ENCODE measurements at places on chromosomes 16 and 17.

DNA sequence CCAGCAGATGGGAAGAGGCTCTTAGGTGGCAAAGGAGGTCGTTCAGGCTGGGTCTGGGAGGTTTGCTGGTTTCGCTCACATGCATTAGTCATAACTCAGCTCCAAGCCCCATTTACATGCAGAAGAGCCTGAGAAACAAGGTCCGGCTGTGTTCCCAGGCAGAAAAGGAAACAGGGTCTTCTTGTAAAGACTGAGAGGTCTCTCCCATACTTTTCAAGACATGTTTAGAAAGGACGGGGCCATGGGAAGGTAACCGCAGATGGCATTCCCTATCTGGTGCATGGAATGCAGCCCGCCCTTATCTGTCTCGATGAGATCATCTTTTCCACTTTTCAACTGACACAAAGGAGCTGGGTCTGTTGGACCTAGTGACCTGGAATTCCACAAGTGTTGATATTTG lies 389.0 kb upstream of the CDH11 start:
- no peak for DNase-seq

GRCh38 chr17:40556884-40557414 lies 8.3 kb downstream of the CCR7 start:
- DNase-seq, result no peak

DNA sequence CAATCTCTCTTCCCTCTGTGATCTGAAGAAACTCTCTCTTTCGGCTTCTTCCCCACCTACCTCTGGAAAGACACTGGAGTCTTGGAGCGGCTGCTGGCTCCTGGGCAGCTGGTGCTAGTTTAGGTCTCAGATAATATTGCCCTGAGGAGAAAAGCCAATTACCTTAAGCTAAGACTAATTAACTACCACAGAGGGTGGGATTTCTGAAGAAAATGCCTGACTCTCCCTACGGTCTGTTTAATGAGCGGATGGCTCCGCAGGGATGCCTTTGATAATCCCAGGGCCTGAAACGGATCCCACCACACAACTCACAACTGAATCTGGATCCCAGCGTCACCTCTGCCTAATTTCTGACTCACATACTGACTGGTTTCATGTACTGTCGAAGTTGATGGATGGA lies 127.0 kb upstream of the NLRP1 start:
- no peak for DNase-seq

DNA sequence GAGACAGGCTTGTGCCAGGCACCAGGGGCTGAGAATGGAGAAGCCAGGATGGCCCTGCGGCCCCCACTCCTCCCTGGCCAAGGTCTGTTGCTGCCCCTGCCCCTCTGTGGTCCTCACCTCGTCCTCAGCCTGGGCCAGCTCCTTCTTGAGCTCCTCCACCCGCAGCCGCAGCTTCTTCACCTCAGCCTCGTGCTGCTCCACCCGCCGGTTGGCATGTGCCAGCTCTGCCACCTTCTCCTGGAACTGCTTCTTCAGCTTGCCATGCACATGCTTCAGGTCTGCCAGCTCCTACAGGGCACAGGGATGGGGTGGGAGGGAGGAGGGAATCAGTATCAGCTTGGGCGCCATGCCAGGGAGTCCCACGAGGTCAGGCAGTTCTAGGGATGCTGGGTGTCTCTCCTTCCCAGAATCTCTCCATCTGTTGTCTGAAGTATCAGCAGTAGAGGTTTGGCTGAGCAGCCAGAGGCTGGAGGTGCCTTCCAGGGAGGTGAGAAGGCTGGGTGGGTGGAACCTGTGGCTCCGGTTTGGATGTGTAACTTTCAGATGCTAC lies 20.1 kb downstream of the CCDC102A start:
- DNase-seq, result no peak

DNA sequence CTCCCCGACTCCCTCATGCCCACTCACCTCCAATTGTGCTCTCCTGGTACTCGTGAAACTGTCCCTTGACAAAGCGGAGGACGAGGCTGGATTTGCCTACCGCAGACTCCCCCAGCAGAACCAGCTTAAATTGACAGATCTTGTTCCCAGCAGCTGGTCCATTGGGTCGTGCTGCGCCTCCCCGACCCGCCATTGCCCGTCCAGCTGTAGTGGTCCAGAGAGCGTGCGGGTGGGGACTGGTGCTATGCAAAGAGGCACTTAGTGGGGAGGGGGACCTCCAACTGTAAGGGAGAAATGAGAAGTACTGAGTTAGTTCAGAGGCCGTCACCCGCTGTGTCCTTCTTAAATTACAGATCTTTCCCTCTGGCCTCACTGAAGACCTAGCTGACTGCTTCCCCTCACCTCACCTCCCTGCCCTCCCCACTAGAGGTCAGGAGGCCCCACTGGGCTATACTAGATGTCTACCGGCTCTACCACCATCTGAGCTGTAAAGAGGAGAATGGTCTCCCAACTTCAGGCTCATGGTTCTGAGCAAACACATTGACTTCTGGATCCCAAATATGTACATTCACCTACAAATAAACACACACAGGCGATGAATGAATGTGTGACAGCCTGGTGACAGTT lies 7.8 kb downstream of the HSPB9 start:
- no peak for DNase-seq

GRCh38 chr17:40178021-40178601 lies 841 bp downstream of the RAPGEFL1 start:
- DNase-seq, result no peak

DNA sequence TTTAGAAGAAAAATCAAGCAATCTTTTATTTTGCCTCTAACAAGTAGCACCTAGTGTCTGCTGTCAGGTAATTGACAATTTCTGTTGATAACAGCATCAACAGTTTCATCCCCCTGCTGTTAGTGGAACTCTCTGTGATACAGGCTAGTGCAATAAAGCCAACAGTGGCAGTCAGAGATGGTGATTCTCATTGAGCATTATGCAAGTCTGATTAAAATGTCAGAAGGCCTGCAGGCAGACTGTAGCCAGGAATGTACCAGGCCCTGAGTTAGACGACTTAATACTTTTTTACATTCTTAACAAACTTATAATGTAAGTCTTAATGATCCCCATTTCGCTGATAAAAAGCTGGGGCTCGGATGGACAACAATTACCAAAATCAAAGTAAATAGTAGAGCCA lies 14.6 kb downstream of the CYLD start:
- no peak for DNase-seq

- DNase-seq, result no peak
These were observed 1.1 kb downstream of the PRSS33 start for GRCh38 chr16:2786061-2786825.

GRCh38 chr17:11363565-11364117 lies 122.6 kb downstream of the SHISA6 start:
- no peak for DNase-seq

DNA sequence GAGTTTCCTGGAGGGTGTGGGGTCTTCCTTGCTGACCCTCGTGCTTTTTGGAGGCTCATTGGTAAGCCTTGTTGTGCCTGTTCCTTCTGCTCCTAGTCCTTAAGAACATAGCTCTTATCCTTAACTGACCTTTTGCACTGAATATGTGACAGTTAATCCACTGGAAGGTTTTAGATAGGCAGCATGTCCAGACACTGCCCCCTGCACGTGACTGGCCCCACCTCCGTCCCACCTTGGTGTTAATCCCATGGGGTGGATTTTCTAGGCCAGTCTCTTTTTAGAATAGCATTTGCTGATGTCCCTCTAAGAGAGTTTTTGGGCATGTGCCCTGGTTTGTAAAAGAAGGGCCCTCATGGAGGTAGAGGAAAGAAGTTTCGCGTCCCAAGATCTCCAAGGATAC lies 58.3 kb downstream of the RBFOX1 start:
- no peak for DNase-seq

GRCh38 chr17:81471818-81472456 lies 40.7 kb downstream of the ACTG1 start:
- DNase-seq, result no peak

DNA sequence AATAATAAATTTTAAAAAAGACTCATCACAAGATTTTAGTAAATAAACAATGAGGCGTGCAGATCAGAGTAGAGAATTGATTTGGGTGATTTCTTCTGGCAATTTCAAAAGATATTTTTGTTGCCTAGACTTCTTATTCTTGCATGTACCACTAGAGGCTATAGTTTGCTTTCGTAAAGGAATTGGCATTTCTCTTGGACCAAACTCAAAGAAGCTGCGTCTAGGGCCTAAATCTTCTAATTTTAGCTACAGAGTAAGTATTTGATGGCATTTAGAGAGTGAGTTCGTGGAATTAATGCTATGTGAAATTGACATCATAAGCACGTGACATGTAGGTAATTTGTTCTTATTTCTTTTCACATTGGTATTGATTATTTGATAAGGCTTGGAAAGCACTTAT lies 24.4 kb upstream of the ABCC11 start:
- DNase-seq, result no peak
